ENCODE measurements at places on chromosomes 12 and 14. TPM values are rescaled to one million over a fixed set of nuclear protein-coding genes. Genes with fewer than 3 reads are reported as not detected.

Gene MANSC4
- total RNA-seq, result not detected

Gene C12orf60
- 2.9 TPM for total RNA-seq

Gene TCTN2
- 23.1 TPM for total RNA-seq

Gene TDRD9
- not detected for total RNA-seq
